ENCODE measurements at places on chromosomes 2 and 18. TPM values are rescaled to one million over a fixed set of nuclear protein-coding genes. Genes with fewer than 3 reads are reported as not detected.

- DNase-seq, result no peak
Measured at GRCh38 chr18:58670404-58671110, 708 bp upstream of the MALT1 start.

DNA sequence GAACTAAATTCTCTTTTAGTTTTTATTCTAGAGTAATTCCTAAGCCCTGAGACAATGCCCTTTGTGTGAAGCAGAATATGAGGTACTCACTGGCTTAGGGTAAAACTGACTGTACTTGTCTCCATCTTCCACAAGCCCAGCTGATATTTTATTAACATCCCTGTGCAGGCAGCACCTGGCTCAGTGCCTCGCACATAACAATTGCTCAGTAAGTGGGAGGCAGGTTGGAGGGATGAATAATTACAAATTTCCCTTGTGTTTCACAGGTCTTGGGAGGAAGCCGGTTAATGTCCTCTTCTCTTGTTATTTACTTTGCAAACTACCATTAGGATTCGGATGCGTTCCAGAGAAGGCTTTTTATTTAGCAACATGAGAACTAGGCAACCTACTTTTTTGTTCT is 249.8 kb upstream of the FSHR start:
- DNase-seq, result no peak

GRCh38 chr2:236576087-236576486 is 6.5 kb downstream of the ACKR3 start:
- DNase-seq, result no peak

- DNase-seq, result no peak
Measured at GRCh38 chr18:59057969-59058368, 81.7 kb upstream of the SEC11C start.

DNA sequence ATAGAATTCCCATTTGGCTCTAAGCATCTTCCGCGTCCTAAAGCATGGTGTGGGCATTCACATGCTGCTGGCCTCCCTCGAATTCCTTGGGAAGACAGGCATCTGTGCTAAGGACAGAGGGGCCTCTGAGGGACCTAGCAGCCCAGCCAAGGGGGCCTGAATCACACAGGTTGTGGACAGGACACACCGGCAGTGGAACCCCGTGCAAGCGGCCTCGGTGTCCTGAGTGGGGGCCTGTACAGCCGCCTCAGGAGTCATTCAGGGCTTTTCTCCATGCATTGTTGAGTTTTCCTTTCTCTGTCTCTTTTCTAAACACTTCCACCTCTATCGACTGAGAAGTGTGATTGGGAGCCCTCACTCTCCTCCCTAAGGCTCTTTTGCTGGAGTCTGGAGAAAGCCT is 44.3 kb upstream of the SMIM21 start:
- DNase-seq, result no peak

DNA sequence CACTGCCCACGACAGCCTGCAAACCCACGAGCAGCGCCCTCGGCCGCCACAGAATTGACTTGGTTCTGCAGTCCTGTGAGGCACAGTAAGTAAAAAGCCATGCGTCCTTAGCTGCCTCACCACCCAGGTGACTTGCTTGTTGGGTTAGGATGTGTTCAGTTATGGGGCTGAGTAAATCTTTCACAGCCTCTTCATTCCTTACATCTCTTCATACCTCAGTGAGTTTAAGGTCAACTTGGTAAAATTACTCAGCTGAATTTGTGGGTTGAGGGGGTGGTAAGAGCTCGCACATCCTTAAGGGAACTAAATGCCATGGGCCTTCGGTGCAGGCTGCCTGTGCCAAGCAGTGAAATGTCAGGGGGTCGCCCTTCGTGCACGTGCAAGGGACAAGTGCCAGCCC is 165.2 kb upstream of the ALKAL2 start:
- no peak for DNase-seq

DNA sequence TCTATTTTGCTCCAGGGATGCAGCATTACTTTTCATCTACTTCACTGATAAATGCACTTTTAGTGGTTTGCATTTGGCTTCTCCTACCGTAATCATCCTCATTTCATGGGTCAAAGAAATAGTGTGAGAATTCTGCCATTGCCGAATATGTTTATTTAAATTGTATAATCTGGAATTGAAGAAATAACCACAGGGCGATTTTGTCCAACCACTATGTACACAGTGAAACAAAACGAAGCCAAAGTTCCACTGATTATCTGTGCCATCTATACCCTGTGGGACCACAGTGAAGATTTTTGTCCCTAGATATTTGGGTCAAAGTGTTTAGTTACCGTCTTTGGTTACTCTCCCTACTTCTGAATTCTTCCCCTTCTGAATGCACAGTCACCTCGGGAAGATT is 888.6 kb upstream of the NRXN1 start:
- DNase-seq, result no peak

DNA sequence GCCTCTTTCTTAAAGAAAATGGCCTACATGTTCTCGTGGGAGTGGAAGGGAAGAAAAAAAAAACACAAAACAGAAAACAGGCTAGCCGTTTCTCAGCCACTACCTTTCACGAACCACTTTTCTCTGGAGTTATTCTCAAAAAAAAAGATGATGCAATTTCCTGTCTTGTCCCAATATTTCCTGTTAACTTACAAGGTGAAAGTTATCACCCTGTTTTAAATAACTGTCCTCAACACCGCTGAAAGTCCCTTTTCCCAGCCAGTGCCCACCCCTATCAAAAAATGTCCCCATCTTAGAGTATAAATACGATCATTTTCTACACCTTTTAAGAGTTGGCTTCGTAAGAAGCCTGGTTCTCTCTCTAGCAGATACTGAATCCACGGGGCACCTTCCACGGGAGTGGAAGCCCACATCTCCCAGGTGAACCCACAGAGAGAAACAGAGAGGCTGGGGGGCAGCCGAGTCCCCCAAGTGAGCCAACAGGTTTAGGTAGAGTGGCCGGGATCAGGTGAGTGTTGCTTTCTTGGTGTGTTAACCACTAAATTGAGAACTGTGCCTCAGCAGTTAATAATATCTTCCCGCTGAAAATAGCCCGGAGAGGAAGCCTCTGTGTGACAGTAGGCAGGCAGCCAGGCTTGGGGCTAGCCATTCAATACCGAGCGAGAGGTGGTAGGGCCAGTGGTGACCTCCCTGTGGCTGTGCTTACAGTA is 15.9 kb downstream of the SMAD7 start:
- DNase-seq, result no peak

- DNase-seq, result no peak
Measured at GRCh38 chr2:232295971-232296370, 82.6 kb upstream of the ALPP start.

DNA sequence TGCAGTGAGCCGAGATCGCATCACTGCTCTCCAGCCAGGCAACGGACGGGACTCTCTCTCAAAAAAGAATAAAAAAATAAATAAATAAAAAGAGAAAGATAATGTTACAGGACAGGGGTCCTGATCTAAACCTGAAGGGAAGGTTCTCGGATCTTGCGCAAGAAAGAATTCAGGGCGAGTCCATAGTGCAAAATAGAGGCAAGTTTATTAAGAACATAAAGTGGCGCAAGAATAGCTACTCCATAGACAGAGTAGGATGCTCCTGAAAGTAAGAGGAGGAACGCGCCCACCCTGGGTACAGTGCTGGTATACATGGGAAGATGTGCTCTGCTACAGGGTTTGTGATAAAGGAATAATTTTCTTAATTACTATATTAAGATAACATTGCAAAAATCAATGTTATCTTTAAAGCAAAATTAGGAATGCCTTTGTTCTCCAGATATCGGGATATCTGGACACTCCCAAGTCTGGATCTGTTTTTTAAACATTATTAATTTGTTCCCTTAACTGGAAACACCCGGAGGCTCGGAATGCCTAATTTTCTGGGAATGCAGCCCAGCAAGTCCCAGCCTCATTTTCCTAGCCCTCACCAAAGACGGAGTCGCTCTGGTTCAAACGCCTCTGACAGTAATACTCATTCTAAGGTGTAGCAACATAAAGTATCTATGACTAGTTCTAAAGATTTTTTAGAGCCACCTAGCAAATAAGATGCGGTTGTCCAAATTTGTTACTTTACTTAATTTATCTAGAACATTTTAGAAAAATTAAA is 38.8 kb downstream of the ACSL3 start:
- DNase-seq, result no peak

GRCh38 chr18:38756436-38756835 is 1190.8 kb upstream of the CELF4 start:
- no peak for DNase-seq

- DNase-seq, result no peak
Measured at GRCh38 chr2:70703900-70704549, 64.0 kb downstream of the ADD2 start.

DNA sequence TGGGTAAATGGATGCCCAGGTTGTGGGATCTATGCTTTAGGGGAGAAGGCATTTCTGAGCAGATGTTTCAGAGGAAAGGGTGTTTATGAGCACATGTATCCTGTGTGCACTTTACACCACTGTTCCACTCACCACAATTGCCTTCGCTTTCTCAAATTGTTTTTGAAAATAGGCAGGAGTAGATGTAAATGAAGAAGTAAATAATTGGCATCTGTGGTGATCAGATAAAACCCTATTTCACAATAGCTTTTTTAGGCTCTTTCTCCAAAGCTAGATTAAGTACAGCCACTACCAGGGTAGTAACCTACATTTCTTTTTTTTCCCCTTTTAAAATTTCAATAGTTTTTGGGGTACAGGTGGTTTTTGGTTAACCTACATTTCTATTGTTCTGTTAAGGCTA is 40.6 kb downstream of the TMEM178A start:
- DNase-seq, result no peak

- DNase-seq, result no peak
Measured at GRCh38 chr18:75267643-75268363, 57.2 kb downstream of the TSHZ1 start.

DNA sequence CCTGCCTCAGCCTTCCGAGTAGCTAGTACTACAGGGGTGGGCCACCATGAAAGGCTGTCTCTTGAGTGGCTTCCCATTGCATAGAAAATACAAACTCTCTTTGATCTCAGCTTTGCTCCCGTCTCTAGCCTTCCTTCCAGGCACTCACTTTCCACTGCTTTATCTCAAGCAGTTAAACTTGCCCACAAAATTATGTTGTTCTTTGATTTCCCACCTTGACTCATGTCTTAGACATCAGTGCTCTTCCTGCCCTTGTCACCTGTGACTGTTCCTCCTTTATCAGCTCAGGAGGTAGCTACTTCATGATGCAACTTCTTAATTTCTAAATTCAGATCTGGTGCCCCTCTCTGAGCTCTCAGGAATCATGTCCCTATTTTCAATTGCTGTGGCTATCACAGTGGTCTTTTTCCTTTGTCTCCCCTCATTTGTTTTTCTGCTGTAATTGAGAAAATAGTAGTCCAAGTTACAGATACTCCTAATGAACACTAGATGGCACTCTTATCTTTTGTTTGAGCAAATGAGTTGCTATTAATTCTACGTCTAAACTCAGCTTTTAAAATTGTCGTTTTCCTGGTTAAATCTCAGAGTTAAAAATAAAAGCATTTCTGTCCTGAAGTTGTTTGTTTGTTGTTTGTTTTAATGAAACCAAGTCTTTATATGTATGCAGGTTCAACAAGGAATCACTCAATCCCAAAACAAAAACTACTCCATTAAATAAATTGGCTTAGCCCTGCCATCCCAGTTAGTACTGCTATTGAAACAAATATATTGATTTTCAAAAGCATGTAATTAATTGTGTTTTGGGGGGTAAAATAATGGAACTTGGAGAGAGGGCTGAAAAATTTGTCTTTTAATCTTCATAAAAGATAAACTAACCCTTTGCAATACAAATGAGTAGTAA is 46.9 kb upstream of the GREB1L start:
- DNase-seq, result peak; percentile 13

- DNase-seq, result no peak
Measured at GRCh38 chr2:113160962-113161361, 12.8 kb upstream of the PSD4 start.

- DNase-seq, result no peak
Measured at GRCh38 chr18:80229766-80230745, 17.3 kb downstream of the PARD6G start.

DNA sequence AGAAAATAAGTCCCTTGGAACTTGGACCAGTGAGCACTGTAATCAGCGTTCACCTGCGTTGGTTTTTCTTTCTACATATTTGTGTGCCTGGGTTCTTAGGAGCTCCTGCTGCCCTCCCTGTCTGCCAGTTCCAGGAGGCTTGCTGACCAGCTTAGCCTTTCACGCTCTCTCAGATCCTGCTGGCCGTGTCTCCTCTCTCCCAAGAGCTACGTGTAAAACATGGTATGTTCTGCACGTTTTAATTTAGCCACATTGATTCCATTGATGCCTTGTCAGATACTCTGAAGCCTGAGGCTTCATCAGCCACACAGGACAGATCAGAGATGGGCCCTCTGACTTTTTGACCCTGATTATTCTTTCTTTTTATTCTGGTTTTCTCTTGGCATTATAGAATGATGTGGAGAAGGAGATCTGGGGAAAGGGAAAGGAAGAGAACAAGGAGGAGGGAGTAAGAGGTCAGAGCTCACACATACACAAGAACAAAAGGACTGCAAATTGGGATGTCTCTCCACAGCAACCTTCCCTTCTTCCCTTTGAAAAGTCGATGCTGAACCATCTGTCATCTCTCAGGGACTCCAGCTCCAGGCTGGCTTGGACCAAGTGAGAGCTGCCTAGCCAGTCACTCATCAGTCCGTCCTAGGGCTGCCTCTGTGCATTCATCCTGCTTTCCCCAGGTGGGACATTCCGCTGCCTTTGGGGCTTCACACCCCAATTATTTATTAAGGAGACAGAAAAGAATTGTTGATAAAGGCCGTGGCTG is 152.8 kb downstream of the PIK3C3 start:
- no peak for DNase-seq

DNA sequence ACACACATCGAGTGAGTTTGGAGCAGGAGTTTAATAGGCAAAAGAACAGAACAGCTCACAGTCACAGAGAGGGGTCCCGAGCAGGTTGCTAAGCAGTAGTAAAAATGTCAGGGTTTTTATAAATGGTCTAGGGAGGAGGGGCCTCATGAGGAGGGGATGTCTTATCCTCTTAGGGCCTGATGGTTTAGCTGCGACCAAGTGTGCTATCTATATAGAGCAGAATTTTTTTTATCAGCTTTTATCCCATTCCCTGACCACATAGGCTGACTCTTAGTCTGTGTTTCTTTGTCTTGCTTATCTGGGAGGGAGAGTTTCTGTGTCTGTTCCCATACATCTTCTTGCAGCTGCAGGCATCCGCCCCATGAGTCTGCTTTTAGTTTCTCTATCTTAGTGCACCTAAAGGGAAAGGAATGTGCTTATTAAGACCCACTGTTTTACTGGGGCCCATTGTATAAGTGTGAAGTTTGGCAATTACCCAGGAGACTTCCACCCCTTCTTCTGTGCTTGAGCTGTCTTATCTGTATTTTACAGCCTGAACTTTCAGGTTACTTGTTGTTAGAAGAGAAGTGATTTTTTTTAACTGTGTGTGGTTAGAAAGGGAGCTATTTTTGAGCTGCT is 30.4 kb upstream of the GMCL1 start:
- DNase-seq, result no peak

- DNase-seq, result no peak
Measured at GRCh38 chr2:233112329-233112728, 52.2 kb downstream of the INPP5D start.

LRRC30 gene
- total RNA-seq, result not detected

SCG2 gene
- total RNA-seq, result not detected

COL6A3 gene
- 7.0 TPM for total RNA-seq

AKAIN1 gene
- not detected for total RNA-seq

REG3A gene
- not detected for total RNA-seq

EIF4E2 gene
- total RNA-seq, result 68.8 TPM

DPYSL5 gene
- not detected for total RNA-seq

CNTNAP5 gene
- not detected for total RNA-seq

TEKT4 gene
- not detected for total RNA-seq

HAAO gene
- 0.35 TPM for total RNA-seq

PDE11A gene
- total RNA-seq, result not detected

VWA3B gene
- total RNA-seq, result not detected

CCDC88A gene
- 10.7 TPM for total RNA-seq

HRH4 gene
- not detected for total RNA-seq

IL36RN gene
- total RNA-seq, result not detected

CNGA3 gene
- total RNA-seq, result not detected
